ENCODE measurements at places on chromosomes 4 and X.

- DNase-seq = no peak
Observed at GRCh38 chrX:151825007-151825406, 87.7 kb upstream of the MAGEA4 start.

DNA sequence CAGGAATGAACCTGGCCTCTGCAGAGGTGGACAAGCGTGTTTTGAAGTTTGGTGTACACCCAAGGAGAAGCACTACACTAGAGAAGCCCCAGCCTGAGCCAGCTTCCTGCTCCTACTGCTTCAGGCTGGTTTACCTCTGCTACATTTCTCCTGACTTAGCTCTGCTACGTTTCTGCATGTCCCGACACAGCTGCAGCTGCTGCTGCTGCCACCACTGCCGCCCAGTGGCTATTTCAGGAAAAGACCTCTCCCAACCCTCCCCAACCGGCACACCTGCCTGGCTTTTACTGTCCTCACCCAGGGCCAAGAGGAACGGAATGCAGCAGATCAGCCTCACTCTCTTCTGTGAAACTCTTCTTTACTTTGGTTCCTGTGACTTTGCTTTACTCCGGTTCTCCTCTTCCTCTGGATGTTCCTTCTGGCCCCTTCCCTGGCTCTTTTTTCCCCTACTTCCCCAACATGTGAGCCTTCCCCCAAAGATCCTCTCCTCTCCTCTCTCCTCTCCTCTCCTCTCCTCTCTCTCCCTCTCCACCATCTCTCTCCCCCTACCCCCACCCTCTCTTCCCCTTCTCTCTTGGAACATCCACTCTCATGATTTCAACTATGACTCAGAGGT is 3.1 kb upstream of the P2RY4 start:
- no peak for DNase-seq

DNA sequence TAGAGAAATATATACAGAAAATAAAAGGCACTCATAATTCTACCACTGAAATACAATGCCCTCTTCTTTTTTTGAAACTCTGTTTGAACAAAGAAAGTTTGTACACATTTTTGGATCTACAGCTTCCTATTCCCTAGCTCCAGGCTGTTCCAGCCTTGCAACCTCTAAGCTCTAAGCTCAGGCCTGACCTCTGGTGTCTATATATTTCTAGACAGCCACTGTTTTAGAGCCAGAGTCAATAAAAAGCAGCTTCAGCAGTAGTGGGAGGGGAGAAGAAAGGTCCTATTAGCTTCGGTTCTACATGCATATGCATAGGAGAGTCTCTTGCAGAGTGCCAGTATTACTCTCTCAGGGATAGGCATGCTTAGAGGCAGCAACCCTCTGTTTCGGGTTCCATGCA is 39.7 kb downstream of the CLDN2 start:
- no peak for DNase-seq

DNA sequence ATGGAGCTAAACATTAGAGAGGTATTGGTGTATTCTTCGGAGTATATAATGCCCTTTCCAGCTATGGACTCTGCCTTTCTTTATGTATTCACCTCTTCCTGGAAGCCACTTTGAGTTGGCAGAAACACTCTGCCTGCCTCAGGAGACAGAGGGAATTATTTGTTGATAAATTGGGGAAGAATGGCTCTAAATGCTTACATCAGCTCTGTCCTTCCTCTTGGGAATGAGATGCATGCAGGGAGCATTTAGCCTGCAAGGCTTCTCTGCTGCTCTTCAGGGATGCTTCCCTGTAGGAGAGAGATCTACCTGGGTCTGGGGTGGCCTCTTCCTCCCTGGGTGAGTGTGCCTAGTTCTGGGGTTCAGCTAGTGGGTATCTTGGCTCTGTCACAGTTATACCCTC is 6.9 kb upstream of the HS3ST1 start:
- no peak for DNase-seq

- DNase-seq = no peak
Observed at GRCh38 chr4:106898621-106899230, 137.4 kb downstream of the DKK2 start.

DNA sequence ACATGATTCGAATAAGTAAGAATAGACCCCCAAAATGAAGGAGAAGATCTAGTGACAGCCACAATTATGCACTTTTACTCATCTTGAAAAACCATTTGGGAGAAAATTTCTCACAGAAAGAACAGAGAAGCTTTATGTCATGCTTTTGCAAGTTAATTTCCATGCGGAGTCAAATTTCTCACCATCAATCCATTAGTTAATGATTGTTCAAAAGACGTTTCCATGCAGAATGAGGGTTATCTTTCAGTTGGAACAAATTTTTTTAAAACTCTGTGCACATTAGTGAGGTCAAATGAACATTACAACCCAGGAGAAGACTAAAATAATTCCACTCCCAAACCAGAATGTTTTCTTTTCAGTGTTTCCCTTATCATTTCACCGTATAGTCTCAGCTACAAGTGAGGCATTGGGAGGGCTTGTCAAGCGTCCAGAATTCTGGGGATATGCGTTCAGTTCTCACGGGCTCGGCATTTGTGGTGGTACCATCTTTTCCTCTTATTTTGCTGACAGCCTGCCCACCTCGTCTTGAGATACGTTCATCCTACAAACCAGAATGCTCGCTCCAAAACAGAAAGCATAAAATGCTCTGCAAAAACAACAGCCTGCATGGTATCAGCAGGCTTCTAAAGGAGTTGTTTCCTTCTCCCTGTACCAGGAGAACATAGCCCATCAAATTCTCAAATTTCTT is 130.8 kb upstream of the TBL1X start:
- no peak for DNase-seq

- no peak for DNase-seq
Observed at GRCh38 chr4:47002580-47002979, 9.2 kb upstream of the GABRA4 start.

GRCh38 chrX:5180135-5180741 is 1048.4 kb downstream of the NLGN4X start:
- no peak for DNase-seq

GRCh38 chr4:53781629-53782457 is 190.6 kb upstream of the LNX1 start:
- no peak for DNase-seq

DNA sequence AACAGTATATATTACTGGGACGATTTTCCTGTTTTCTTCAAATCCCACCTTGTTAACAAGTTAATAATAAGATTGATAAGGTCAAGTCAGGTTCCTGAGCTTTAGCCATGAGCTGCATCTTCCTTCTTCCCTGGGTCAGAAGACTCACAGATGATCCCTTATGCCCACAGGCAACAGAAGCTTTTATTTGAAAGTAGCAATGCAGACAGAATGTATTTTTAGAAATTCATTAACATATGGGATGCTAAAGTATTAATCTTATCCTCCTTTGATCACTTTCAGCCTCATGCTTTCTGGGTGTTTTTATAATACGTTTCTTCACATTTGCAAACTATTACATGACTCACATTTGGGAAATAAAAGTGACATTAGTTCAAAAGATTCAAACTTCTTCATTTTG is 42.0 kb upstream of the MXRA5 start:
- DNase-seq = no peak

DNA sequence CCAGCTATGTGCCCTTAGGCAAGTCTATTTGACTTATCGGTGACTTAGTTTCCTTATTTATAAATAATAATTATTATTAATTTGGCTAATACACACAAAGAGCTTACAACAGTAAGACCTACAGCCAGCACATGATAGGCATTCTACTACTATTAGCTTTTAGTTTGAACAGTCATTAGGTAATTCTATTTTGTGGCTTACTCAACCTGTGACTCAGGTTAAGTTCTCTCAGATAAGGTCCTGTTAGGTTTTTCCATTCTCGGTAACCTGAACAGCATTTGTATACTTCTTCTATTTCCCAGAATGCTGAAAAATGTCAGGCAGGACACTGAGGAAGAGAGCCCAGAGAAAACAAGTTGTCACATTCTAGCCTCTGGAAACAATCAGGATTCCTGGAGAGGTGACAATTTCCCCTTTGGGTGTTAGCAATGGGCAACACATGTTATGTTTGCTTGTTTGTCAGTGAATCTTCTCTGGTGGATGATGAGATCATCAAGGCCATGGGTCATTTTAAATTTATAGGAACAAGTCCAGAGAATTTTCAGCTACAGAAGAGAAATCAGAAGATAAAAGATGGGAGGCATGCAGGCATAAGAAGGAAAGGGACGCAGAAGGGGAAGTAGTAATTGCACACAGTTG is 2144.7 kb downstream of the PCDH7 start:
- no peak for DNase-seq

DNA sequence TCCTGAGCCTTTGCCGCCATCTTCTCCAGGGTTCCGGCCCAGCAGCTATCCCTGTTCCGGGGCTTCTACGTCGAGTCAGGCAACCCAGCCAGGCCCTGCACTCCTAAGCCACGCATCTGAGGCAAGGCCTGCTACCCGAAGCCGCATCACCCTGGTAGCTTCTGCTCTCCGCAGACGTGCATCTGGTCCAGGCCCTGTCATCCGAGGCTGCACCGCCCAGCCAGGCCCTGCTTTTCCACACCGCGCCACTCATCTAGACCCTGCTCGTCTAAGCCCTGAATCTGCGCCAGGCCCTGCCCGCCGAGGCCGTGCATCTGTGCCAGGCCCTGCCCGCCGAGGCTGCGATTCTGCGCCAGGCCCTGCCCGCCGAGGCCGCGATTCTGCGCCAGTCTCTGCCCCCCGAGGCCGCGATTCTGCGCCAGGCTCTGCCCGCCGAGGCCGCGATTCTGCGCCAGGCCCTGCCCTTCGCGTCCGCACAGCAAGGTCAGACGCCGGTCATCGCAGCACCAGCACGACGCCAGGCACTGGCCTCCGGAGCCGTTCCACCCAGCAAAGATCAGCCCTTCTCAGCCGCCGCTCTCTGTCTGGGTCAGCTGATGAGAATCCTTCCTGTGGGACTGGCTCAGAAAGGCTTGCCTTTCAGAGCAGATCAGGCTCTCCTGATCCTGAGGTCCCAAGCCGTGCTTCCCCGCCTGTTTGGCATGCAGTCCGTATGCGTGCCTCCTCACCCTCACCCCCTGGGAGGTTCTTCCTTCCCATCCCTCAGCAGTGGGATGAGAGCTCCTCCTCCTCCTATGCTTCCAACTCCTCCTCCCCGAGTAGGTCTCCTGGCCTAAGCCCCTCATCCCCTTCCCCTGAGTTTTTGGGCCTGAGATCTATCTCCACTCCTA is 75.1 kb downstream of the NUDT10 start:
- DNase-seq = no peak

GRCh38 chrX:120450163-120450562 is 18.9 kb downstream of the LAMP2 start:
- DNase-seq = no peak

GRCh38 chrX:75132672-75133071 is 23.4 kb downstream of the ABCB7 start:
- DNase-seq = no peak

DNA sequence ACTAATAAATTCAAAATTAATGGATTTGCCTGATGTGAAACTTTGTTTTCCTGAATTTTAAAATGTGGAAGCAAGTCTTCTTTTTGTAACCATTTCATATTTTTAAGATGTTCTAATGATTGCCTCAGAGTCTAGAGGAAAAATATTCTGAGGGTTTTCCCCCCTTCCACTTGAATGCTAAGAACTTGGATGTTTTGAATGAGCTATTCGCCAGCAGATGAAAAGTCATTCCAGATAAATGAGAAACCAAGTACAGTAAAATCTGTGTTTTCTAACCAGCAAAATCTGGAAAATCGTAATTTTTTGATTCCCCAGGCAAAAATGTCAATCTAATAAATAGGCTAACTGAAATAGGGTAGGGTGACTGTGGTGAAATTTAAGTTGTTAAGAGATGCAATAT is 45.6 kb downstream of the SLIT2 start:
- no peak for DNase-seq

GRCh38 chr4:6776920-6777635 is 5.4 kb upstream of the KIAA0232 start:
- no peak for DNase-seq

- no peak for DNase-seq
Observed at GRCh38 chrX:24364851-24365538, 4.6 kb downstream of the SUPT20HL1 start.

DNA sequence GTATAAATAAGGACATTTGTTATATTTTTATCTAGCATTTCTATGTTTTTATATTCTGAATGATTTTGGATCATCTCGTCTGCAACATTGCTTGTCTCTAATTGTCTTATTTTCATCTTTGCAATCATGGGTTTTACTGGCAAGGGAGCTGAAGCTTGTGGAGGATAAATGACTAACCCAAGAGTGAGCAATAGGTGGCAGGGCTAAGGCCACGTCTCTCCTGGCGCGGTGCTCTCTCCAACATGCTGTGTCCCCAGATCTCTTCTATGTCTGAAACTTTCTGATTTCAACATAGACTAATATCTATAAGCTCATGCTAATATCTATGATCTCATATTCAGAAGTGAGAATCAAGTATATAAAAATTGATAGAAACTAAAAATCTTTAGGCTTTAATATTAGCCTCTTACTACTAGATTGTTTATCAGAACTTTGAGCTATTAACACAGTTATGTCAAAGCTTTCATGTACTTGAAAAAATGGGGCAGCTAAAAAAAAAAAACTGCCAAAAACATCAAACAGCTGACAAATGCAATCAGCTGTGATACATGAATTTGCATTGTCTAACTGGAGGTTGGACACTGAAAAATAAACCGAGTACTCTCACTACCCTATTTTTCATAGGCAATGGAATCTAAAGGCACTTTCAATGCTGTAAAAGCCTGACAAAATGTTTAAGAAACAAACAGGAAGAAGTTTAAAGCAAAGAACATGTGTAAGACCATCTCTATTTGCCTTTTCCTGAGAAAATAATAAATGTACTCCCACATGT is 169.2 kb downstream of the TMA16 start:
- DNase-seq = no peak

DNA sequence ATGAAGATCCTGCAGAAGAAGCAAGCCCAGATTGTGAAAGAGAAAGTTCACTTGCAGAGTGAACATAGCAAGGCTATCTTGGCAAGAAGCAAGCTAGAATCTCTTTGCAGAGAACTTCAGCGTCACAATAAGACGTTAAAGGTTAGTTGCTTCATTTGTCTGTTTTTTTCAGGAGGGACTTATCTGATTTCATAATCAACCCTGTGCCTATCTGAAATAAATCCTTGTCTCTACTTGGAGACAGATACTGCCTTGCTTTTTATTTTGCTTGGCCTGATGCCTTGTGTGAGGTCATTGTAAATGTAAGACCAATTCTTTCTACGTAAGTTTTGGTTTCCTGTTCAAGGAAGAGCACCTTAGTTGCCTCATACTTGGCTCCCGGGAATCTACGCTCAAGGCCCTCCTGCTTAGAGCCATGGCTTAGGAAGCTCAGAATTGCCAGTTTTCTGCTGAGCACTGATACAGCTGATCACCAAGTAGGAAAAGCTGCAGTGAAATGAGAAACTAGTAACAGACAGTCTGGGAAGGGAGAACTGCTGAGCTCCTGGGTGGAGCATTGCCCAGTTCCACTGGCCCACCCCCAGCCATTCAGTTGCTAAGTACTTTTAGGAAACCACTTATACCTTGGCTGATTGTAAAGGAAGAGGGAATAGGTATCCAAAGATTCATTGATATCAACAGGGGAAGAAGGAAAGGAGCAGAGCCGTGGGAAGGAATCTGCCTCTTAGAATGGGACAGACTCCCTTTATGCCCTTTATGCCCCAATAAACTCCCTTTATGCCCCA is 41.8 kb downstream of the RBBP7 start:
- DNase-seq = no peak

GRCh38 chr4:176610594-176610993 is 182.1 kb downstream of the VEGFC start:
- no peak for DNase-seq
